ENCODE measurements at places on chromosomes 13 and 19.

GRCh38 chr19:41870401-41870873, 6.6 kb upstream of the CD79A start:
- peak; percentile 31 for DNase-seq

DNA sequence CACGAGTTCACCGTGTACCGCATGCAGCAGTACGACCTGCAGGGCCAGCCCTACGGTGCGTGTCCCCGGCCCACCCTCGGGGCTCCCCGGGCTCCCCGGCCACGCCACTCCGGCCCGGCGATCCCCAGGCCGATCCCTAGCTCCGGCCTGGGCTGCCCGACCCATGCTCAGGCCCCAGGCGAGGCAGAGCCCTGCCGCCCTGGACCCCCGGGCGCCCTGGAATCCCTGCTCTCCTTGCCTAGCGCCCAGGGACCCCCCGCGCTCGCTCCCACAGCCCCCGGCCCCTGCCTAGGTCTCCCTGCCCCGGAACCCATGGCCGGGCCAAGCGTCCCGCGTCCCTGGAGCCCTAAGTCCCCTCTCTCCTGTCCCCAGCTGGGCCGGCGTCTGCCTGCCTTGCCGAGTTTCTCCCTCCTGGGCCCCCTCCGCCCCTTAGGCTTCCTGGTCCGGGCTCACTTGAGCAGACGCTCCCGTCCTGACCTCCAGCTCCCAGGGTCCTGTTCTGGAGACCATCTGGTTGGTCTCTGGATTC, 494 bp downstream of the NCLN start:
- DNase-seq: no peak

DNA sequence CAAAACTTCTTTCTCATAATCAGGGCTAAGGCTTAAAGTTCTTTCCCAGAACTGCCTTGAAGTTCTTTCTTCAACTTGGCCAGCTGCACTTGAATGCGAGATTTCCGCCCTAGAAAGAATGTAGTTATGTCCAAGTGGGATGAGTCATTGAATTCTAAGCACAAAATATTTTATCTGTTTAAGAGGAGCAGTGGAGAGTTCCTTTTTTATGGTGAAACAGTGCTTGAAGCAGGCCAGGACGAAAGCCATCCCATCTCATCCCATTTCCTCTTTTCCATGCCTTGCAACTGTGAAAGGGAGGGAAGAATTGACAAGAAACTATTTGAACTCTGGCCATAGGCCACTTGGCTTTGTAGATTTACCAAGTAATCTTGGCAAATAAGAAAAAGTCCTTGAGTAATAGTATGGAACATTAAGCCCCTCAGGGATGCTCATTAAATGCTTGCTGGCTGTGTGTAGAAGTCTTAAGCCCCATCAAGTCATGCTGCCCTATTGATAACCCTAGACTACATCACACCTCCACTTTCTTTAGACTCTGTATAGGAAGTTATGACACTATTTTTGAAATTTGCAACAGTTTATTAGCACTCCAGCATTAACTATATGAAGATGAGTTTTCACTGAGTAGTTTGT, 174.5 kb downstream of the KCTD12 start:
- DNase-seq: peak; percentile 93

DNA sequence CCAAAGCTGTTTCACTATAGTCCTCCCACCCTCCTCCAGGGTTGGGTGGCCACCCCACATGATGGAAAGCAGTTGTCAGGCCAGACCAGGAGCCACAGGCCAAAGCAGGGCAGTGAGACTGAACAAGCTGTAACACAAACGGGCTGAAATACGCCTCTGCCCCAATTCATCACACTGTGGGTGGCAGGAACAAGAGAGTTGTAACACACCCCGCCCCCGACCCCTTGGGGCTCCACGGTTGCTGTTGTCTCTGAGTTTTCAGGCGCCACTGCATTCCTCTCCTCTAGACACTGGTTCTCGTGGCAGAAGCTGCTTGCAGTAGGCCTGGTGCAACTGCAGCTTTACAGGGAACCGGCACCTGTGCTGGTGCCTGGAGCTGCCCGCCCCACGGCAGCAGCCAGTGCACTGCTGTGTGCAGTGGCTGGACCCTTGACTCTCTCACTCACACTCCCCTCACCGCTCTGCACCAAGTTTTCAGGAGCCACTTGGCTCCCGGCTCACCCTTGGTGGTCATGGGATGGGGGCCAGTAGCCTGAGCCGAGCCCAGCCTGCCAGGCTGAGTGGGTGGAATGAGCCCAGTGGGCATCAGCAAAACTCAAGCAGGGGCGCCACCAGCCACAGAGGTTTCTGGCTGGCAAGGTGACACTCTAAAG, 1314.5 kb upstream of the MIR17HG start:
- DNase-seq: no peak

DNA sequence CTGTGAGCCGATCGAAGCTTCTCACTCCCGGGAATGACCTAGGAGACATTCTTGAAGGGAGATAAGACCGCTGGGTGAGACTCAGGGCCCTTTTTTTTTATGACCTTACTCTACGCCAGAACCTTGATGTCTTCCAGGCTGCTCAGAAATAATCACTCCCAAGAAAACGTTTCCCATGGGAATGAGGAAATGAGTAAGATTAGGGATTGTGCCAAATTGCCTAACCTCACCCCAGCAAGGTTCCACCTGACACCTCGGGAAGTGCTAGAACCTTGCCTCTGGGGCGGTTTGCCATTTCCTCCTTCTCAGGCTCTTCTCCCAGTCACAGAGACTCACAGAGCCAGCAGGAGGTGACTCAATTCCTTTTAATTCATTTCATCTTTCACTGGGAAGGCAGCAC, 2.3 kb downstream of the SLC46A3 start:
- peak; percentile 67 for DNase-seq

GRCh38 chr19:5557691-5558090, 10.1 kb downstream of the TINCR start:
- DNase-seq: no peak

GRCh38 chr13:112346173-112346898, 29.8 kb upstream of the SPACA7 start:
- no peak for DNase-seq

DNA sequence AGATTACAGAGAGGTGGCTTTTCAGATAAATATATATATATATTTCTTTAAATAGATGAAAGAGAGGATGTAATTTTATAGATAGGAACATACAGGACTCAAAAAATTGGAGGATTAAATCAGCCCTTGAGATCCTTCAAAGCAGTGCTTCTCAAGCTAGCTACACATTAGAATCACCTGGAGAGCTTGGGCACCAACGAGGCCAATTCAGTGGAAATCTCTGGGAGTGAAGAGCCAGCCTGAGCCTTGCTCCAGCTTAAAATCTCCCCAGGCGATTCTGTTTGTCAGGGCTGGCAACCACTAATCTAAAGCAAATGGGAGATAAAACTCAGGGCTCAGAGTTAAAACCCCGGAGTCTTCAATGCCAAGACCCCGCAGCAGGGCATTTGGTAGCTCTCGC, 15.0 kb upstream of the CLN5 start:
- no peak for DNase-seq

- peak; percentile 78 for DNase-seq
These were observed 82.9 kb upstream of the C1QTNF9B start for GRCh38 chr13:23980160-23980551.

DNA sequence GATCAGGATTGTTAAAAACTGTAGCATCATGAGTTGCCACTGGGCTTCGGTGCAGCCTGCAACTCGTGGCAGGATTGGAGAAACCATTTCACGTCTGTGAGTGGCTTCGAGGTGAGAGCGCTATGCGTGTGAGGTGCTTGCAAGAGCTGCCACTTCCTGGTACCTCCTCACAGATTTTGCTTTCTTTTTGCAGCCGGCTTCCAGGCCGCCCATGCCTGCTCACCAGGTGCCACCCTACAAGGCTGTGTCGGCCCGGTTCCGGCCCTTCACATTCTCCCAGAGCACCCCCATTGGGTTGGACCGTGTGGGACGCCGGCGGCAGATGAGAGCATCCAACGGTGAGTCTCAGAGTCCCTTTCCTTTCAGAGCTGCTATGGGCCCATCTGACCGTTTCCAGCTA, 57.9 kb upstream of the C1QTNF9 start:
- DNase-seq: no peak

DNA sequence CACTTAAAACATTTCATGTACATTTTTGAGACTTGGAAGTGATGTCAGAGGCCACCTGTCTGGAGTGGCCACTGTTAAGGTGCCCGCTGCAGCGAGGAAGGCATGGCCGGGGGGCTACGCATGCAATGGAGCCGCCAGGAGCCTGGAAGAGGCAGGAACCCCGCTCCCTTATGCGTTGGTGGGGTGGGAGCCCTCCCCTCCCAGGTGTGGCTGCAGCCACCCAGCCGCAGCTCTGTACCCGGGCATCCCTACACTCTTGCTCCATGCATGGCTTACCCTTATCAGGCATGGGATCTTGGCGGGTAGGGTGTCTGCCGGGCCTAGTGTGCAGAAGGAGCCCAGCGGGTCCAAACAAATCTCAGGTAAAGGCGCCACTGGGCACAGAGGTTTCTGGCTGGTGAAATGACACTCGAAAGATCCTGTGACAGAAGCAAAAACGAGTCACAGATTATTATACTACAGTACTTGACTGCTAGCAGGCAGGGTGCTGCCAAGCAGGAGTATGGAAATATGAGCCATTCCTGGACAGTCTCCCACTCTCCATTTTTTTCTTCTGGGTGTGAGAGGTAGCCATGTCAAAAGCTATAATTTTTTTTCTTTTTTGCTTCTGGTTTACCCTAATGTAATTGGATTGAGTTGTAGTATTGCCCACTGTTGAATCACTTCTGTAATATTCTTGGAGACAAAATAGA, 1606.3 kb upstream of the MIR17HG start:
- DNase-seq: no peak

GRCh38 chr19:5977222-5977784, 637 bp downstream of the RANBP3 start:
- DNase-seq: no peak

GRCh38 chr13:112115403-112116091, 48.6 kb downstream of the SOX1 start:
- DNase-seq: no peak

GRCh38 chr13:59441596-59442280, 722.0 kb downstream of the DIAPH3 start:
- no peak for DNase-seq

GRCh38 chr13:51832471-51833152, 12.4 kb downstream of the TMEM272 start:
- peak; percentile 10 for DNase-seq

All from fibroblast of skin of abdomen (primary cell).